Activated naive CD4-positive, alpha-beta T cell (primary cell): ENCODE measurements at places on chromosomes 3 and 15.
A peak's percentile ranks its signal among the peaks of the same experiment; 100 is the strongest.

GRCh38 chr3:182233957-182234356 is 522.2 kb downstream of the SOX2 start:
- DNase-seq = no peak

DNA sequence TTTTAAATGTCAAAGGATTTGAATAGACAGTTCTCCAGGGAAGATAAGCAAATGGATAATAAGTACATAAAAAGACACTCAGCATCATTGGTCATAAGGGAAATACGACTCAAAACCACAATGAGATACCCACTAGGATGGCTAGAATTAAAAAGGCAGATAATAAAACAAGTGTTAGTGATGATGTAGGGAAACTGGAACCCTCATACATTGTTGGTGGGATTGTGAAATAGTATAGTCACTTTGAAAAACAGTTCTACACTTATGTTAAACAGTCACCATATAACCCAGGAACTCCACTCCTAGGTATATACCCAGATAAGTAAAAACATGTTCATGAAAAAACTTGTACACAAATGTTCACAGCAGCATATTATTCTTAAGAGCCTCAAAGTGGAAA is 72.5 kb downstream of the GPR156 start:
- DNase-seq = no peak

DNA sequence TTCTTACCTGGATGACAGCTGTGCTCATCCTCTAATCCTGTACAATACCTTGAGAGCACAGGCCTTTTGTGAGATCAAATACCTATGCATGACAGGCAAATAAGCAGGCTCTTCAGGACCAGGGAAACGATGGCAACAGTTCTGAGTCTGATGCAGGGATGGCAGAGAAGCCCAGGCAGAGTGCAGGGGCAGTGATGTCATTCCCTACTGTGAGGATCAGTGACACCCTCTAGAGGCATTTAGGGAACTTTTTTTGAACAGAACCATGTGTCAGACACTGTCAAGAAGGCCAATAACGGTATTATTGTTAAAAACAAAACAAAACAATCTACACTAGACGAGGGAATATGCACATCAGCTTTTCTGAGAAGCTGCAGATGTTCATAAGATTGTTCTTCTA is 314.8 kb upstream of the CTDSPL start:
- no peak for DNase-seq

GRCh38 chr3:96813134-96813819 is 1.1 kb upstream of the EPHA6 start:
- DNase-seq = no peak

DNA sequence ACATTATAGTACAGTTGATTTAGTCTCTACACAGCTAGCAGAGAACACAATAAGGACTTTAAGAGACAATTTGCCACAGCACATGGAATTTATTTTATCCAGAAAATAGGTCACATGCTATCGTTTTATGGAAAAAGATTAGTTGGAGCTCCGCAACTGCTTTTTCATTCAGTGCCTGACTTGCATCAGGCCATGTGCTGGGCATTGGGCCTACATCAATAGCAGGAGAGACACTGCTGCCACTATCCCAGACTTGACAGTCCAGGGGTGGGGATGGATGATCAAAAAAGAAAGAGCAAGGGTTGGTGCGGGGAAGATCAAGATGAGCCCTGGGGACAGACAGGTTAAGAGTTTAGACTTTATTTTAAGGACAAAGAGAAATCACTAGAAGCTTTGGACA is 75.2 kb upstream of the C3orf80 start:
- DNase-seq = no peak

GRCh38 chr3:2850701-2851100 is 259.5 kb downstream of the IL5RA start:
- no peak for DNase-seq

DNA sequence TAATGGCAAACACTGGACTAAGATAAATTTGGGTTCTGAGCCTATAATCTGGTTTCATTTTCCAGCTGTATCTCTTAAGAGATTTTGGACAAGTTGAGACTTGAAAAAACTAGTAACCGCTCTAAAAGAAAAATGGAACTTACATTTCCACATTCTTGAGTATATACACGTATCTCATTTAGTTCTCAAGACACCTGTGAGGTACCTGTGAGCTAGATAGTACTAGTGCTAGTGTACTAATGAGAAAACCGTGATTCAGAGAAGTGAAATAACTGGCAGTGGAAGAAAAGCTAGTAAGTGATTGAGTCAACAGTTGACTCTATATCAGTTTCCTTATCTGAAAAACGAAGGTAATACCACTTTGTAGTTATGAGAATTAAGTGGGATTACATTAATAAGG is 62.2 kb upstream of the PAQR5 start:
- no peak for DNase-seq

DNA sequence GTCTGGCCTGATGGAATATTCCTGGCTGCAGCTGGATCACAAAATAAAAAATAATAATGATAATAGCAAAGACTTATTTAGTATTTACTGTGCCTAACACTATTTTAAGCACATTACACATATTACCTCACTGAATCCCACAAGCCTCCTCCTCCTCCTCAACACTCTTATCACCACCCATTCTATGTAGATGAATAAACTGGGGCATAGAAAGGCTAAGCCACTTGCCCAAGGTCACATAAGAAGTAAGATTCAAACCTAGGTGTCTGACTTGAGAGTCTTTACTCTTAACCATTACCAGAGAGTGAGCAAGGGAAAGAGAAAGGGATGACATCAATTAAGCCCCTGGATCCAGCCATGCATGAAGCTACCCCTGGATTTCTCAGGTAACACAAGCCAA is 493.1 kb downstream of the SHQ1 start:
- DNase-seq = no peak

GRCh38 chr3:141738891-141739363 is 829 bp downstream of the RNF7 start:
- no peak for DNase-seq

GRCh38 chr3:132675408-132675807 is 15.3 kb downstream of the UBA5 start:
- no peak for DNase-seq

DNA sequence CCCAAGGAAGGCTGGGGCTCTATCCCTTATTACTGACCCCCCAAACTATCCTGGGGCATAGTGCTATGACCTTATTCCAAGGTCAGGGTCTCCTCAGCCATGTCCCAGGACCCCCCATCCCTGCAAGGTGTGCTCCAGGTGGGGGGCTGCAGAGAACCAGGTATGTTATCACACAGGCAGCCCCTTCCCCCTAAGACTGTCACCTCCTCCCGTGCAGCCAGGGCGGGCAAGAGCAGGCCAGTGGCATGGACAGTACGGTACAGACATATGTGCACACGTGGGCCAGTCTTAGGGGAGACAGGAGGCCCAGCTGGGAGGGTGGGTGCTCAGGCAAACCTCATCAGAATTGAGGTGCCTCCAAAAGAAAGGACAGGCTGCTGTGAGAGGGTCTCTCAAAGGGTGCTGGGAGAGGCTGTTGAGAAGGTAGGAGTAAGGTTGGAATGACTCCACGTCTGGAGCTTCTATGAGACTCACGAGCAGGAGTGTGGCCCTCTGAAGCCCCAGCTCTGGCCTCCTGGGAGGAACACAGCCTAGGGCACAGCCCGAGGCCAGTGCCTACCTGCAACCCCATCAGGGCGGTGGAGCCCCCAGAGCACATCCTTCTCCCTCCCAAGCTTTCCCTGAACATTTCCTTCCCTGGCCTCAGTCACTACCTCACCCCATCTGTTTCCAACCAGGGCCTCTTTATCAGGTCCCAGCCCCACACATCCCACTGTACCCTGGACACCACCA is 1.7 kb upstream of the COL7A1 start:
- no peak for DNase-seq

GRCh38 chr3:23241256-23241655 is 38.1 kb downstream of the UBE2E2 start:
- DNase-seq = no peak

DNA sequence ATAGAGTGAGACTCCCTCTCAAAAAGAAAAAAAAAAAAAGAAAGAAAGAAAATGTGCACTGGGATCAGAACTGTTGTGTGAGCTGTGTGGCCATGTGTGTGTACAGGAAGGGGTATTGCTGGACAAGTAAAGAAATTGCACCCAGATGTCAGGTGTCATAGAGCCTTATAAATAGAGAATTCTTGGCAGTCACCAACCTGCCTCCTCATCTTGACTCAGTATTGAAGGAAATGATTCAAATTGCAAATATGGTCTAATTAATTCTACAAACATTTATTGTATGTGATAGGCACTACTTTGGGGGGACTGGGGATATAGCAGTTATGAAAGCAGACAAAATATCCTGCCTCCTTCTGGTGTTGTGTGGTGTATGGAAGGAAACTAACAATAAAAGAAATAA is 243.8 kb upstream of the TTC14 start:
- no peak for DNase-seq

DNA sequence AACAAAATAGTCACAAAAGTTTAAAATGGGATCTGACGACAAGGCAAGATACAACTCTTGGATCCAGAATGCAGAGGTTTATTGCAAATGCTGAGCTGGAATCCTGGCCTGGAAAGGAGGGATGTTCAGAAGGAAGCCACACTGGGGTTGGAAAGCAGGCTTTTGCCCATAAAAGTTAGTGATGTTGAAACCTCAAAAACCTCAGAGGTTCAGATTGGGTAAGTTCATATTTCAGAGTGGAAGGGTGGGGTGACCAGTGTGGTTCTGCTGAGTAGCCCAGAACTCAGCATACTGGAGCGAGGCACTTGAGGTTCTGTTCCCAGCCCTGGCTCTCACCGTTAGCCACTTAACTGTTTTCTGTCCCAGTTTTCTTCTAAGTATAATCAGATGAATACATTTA is 114.0 kb upstream of the OSTN start:
- no peak for DNase-seq

GRCh38 chr3:78003090-78003489 is 963.2 kb downstream of the ROBO2 start:
- DNase-seq = no peak

GRCh38 chr3:63818282-63819150 is 583 bp upstream of the C3orf49 start:
- DNase-seq = peak; percentile 44

- DNase-seq = no peak
These were observed 64.3 kb downstream of the NCEH1 start for GRCh38 chr3:172646439-172647015.

DNA sequence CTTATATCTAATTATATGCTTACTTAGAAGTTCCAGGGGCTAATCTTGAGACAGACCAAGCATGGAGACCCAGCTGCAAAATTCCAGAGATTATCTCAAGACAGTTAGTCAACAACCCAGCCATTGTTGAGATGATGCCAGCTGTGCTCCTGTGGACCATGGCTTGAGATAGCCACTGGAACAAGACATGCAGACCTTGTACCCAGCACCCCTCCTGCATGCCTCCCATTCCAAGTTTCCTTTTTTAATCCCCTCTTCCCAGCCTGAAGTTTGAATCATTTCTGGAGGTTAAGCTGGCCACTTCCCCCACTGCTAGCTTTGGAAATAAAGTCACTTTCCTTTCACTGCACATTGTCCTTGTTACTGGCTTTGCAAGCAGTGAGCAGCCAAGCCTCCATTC is 53.8 kb downstream of the IMPG2 start:
- no peak for DNase-seq

DNA sequence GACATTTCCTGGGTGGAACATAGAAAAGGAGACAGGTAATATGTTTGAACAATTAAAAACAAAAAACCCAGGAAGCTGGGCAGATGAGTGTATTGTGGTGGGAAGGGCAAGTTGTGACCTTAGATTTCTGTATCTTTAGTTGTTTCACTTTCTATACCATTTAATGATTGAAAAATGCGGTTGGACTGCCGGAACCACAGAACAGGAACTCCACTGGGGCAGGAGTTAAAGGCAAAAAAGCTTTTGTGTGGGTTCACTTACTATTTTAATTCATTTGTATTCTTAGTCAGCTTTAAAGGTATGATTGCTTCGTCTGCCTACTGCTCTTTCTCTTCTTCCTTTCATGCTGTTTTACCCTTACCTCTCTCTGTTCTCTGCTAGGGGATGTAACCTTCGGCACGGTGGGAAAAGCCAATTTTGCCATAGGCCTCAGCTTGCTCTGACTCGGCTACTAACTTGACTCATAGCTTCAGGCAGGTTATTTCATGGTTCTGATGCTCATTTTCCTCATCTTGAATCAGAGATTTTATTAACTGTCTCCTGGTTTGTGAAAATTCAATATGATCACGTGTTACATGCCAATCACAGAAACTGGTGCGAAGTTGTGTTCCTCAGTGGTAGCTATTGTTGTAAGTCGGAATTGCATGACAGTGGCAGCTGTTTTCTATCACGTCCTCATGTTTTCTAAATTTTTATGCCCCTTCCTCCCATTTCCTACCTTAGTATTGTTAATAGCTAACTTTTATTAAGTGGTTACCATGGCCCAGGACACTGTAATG is 1.6 kb upstream of the MCTP2 start:
- no peak for DNase-seq

DNA sequence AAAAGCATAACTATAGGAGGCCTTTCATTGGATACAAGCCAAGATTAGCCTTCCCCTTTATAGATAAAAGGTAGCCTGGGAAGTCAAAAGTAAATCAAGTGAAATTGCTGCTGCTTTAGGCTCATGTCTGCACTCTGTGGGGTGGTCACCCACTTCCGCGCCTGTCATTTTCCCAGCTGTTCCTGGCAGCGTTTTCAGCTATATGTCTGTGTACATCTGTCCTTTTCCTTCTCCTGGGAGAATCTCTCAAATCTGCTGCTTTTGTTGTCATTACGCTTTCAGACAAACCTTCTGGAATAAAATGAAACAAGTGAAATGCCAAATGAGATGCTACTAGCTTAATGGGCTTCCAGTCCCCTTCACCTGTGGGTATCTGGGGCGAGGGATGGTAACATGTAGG is 211.8 kb downstream of the MCTP2 start:
- DNase-seq = no peak

- no peak for DNase-seq
These were observed 406.7 kb upstream of the ONECUT1 start for GRCh38 chr15:53196788-53197187.

DNA sequence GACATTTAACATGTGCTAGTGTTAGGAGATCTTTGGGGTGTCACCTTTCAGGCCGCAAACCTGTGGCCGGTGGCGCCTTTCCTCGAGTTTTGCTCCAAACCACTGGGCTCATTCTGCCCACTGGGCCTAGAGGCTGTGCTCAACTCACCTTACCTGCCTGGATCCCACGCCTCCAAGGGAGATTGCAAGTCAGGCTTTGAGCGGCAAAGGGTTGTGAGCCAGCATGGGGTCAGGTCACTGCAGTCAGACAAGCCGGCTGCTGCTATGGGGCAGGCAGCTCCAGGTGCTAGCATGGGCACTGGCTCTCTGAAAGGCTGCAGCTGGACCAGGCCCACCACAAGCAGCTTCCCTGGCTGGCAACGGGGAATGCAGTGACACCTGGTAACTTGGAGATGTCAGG is 265.5 kb downstream of the ZBBX start:
- DNase-seq = no peak

GRCh38 chr3:127384717-127385539 is 97.1 kb upstream of the PRR20G start:
- DNase-seq = no peak

- no peak for DNase-seq
These were observed 46.9 kb downstream of the IL17RD start for GRCh38 chr3:57118254-57118653.
